ENCODE measurements at places on chromosomes 12 and 14. TPM values are rescaled to one million over a fixed set of nuclear protein-coding genes. Genes with fewer than 3 reads are reported as not detected.
A peak's percentile ranks its signal among the peaks of the same experiment; 100 is the strongest.

DNA sequence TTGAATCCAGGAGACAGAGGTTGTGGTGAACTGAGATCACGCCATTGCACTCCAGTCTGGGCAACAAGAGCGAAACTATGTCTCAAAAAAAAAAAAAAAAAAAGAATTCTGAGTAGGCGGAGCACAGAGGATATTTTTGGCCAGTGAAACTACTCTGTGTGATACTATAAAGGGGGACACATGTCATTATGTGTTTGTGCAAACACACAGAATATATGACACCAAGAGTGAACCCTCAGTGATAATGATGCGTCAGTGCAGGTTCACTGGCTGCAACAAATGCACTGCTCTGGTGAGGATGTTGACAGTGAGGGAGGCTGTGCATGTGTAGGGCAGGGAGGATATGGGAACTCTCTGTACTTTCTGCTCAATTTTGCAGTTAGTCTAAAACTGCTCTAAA is 24.2 kb downstream of the FBXO21 start:
- DNase-seq = no peak

The MON2 gene
- 92.9 TPM for total RNA-seq

DNA sequence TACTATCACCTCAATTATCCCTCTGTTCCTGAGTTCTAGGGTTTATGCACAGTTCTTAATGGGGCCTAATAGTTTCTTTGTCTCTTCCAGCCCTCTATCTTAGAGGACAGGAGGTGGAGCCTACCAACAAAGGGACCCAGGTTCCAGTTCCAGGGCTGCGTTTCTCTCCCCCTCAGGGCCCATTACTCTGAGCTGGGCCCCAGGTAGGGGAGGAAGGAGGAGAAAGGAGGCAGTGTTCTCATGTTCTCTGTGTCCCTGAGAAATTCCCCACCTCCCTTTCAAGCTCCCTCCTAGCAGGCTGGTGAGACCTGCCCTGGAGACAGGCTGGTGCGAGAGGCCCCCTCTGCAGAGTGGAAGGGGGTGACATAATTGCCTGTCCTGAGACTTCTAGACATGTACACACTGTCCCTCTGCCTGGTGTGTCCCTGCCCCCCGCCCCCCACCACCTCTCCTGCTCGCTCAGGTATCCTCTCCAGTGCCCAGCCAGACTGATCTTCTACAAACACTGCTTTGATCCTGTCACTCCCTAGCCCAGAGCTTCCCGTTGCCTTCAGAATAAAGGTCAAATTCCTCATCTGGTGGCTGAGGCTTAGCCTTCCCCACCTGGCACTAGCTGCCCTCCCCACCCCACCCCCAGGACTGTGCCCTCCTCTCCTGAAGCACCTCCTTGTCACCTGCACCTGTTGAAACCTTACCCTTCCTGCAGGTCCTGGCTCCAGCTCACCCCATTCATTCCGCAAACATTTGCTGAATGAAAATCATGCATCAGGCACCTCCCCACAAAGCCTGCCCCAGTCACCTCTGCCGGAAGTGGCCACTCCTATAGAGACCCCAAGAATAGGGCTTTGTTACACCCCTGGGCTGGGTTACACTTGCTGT is 21.1 kb upstream of the KRT8 start:
- no peak for DNase-seq

DNA sequence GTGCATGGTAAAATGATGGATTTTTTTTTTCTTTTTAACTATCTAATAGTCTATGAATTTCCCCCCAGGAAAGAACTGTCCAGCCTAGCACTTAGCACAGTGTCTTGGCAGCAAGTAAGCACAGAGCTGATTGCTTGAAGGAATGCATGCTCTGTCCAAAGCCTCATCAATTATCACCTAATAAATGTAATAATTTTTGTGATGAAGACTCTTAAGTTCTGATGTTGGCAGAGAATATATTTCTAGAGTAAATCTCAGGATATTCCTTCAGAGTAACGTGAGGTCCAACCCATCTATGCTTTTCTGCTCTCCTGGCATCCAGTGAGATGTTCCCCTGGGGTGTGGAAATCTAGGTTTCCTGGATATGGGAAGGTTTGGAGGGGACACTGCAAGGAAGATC is 152.4 kb downstream of the TMX1 start:
- DNase-seq = no peak

DNA sequence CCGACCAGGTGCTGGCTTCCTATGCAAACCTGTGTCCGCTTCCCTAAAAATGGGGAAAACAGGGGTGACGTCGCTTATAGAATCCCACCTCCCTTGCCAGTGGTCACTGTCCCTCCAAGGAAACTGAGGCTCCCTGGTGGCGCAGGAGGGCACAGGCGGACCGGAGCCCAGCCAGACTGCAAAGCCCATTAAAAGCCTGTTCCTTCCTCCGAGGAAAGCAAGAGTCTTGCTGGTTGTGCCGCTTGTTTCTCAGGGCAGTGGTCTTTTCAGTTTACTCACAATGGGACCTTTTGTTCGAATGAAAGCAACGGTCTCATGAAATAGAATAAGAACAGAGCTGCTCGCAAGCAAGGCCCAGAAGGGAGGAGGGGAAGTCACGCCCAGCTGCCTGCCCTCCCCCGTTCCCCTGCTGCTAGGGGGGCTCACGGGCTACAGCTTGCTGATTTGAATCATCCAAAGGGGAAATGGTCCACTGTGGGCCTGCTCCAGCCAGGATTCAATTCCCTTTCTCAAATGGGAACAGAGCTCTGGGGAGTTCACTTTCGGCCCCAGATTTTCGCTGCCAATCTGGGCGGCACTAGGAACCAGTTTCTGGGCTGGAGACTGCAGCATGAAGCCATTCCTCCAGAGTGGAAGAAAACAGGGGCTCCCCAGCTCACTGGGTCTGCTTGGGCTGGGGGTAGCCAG is 4.6 kb upstream of the SELPLG start:
- DNase-seq = peak; percentile 42

DNA sequence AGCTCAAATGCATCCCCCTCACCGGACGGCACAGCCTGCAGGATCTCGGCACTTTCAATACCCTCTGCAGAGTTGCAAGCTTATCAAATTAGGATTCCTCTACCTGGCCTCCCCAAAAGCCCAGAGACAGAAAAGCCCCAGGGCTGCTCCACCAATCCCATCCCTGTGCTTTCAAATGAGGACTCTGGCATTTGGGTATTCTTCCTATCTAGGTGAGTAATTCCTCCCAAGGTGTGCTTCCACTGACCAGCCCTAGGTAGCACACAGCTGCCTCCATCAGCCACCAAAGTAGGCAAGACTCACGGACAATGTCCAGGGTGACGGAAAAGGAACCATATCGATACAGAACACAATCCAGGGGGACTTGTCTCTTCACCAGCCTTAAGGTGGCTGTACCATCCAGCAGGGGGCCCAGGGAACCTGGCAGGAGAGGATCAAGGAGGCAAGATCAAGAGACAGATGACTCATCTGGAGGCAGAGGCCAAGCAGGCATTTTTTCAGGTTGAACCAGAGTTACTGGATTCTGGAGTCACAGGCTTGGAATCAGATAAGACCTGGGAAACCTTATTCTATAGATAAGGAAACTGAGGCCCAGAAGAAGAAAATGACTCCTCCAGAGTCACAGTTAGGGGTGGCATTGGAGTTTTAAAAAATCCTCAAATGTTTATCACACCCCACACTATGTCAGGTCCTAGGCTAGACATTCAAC is 9.9 kb downstream of the PMEL start:
- DNase-seq = no peak

GRCh38 chr12:57416039-57416996 is 14.5 kb downstream of the R3HDM2 start:
- peak; percentile 39 for DNase-seq

The PZP gene
- not detected for total RNA-seq

- no peak for DNase-seq
Observed at GRCh38 chr14:83992857-83993256, 1537.1 kb upstream of the FLRT2 start.

All from lower leg skin (tissue), 4 donors.